ENCODE measurements at places on chromosomes 2 and 18.

DNA sequence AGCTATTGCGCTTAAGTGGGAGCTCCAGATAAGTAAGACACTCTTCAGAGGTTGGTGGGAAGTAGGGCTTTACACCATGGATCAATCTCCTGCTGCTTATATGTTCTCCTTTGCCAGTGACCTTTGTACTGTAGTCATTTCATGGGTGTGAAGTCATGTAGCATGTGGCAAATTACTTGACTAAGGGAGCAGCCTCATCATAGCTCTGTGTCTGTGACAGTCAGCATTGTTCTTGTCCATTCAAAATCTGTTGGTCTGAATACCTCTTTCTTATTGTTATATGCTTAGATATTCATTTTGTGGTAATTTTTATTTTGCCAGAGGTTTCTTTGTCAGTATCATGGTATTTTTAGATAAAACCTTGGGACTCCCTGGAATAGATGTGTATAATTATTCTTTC is 18.2 kb downstream of the SLC4A1AP start:
- no peak for DNase-seq

DNA sequence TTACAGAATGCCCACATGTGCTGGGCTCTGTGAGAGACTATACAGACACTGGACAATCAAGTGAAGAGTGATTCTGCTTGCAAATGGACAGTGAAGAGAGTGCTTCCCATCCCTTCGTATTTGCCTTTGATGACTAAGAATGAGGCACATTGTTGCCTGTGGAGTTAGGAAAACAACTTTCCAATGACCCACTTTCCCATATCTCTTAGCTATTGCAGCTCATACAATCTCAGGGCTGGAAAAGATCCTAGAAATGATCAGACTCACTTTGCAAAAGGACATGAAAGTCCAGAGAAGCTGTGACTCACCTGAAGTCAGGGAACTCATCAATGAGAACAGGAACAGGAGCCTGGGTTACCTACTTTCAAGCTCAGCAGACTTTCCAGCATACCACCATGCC is 440.5 kb upstream of the TCF4 start:
- DNase-seq, result no peak

DNA sequence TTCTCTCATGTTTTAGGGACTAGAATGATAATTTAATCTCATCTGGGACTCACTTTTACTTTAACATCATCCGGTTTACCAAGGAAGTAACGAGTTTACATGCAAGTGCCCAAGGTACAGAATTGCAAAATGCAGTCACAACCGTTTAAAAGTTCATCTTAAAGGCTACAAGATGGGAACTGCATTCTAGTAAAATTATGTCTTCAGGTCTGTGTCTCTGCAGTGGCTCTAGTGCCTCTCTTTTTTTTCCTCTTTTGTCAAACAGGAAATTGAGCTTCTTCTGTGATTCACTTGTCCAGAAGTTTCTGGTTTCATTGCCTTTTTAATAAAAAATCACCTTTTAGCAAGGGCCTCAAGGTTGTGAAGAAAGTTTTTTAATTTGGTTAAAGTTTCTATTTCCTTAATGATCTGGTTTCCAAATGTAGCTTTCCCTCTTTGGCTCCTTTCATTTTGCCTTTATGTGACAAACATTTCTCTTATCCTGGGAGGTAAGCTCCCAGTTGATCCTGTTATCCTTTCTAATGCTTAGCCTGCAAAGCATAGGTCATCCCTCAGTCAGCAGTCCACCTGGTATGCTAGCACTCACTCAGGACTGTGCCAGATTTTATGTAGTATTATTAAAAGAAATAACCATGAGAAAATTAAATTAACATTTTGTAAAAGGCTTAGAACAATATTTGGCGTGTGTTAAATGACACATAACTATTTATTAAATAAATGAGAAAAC is 2.4 kb downstream of the GLS start:
- no peak for DNase-seq

GRCh38 chr2:108870069-108870644 is 83.6 kb downstream of the CCDC138 start:
- DNase-seq, result no peak

- no peak for DNase-seq
Measured at GRCh38 chr2:68809324-68810240, 61.6 kb downstream of the BMP10 start.

- DNase-seq, result no peak
Measured at GRCh38 chr2:195477996-195478382, 179.0 kb upstream of the SLC39A10 start.

DNA sequence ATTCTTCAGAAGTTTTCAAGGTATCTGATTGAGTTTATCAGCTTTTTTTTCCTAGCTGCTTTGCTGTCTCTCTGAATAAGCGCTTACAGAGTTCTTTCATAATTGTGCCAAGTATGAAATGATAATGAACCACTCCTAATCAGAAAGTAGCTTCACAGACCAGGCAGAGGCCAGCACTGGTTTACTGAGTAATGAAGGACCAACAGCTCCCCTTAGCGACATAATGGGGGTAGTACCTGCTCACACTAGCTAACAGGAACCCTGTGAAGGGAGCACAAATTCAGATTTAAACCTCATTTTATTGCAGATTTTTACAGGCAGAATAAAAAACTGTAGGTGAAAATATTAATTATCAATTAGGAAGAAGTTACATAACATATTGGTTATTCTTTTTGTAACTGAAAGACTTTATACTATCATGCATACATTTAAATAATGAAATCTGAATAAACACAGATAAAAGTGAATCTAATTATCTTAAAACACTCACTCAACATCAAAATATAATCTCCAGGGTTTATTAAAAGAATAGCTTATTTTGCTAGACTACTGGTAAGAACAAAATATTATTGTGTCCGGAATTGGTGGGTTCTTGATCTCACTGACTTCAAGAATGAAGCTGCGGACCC is 53.7 kb upstream of the LRRC30 start:
- DNase-seq, result peak; percentile 32

DNA sequence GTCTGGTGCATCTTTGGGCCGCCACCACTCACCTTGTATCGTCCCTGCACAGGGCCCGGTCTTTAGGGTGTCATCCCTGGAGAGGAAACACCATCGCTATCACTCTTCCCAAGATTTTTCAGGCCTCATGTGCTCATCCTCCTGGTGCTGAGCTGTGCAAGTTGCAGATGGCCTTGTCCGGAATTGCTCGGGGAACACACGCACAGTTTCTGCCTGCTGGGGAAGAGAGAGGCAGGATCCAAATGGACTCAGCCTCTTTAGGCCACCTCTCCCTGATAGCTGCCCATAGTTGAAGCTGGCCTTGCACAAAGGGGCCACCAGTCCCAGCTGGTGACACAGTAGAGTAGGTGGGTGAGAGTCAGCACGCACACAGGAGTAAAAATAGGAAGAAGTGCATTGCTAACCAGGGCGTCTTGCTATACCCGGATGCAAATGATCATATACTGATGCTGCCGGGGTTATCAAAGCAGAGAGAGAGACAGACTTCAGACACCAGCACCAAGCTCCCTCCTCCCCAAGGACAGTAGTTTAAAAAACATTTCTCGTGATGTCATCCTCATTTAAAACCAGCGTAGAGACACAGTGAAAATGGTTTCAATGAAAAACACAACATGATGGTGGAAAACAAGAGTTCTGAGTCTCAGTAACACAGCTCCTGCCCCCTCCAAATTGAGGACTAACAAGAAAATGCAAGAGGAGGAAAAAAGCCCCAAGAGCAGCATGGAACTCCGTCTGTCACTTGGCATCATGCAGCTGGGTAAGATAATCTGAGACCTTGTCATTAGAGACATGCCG is 147.5 kb upstream of the NCK2 start:
- no peak for DNase-seq

DNA sequence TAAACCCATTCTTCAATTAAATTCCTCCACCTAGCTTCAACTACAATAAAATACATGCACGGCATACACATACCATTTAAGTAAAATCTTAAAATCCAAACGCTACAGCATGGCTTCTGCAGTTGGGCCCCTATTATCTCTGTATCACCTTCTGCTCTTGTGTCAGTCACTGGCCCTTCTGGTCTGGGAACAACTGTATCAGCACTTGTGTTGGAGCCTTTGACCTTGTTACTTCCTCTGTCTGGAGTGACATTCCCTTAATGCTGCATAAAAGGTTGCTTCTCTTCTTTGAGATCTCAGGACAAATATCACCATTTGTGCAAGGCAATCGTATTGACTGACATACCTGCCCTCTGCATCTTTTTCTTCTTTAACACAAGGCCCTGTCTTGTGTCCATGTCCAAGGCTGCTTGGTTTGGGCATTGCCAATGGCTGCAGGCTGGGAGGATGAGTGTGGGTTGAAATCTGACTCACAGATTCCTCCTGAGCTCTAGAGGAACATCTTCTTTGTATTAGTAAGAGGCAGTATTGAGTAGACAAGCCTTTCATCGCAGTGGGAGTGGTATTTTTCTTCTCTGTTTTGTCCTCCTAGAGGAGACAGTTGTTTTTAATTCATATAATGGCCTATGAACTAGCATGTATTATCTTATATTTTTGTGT is 267.8 kb upstream of the TRIB2 start:
- no peak for DNase-seq

DNA sequence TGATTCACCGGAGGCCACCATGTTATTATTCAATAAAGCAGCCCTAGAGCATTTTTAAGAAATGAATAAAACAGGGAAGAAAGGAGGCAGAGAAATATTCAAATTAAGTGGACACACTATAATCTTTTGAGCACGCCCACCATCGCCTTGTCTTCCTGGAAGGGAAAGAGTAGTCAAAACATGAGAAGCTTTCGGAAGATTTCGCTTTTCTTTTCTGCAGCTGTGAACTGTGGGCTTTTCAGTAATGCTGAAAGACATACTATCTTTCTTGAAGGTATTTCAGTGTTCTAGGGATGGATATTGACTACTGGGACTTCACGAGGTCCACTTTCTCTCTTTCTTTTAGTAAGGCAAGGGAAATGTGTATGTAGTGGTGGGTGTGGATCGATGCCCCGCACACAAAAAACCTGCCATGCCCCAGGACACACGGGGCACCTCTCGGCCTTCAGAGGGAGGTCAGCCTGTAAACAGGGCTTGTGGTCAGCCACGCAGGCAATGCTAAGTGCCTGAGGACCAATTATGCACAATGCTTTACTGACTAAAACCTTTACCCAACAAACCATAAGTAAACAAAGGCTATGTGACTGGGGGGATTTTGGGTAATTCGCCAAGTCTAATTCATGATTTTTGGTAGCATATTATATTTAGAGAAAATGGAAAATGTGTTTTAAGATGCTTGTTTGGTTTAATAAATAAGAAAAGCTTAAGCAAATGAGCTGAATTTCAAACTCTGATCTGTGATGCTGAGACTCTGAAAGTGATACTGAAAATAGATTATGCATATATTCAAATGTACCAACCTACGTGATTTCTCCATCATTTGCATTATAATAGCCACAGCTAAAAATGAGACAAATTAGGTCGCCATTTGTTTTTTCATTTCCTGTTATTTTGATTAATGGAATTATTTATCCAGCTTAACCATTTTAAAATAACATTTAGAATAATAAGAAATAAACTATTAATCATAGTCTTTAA is 130.5 kb downstream of the ZNF516 start:
- DNase-seq, result no peak

GRCh38 chr2:21585881-21586280 is 462.1 kb downstream of the TDRD15 start:
- DNase-seq, result no peak

DNA sequence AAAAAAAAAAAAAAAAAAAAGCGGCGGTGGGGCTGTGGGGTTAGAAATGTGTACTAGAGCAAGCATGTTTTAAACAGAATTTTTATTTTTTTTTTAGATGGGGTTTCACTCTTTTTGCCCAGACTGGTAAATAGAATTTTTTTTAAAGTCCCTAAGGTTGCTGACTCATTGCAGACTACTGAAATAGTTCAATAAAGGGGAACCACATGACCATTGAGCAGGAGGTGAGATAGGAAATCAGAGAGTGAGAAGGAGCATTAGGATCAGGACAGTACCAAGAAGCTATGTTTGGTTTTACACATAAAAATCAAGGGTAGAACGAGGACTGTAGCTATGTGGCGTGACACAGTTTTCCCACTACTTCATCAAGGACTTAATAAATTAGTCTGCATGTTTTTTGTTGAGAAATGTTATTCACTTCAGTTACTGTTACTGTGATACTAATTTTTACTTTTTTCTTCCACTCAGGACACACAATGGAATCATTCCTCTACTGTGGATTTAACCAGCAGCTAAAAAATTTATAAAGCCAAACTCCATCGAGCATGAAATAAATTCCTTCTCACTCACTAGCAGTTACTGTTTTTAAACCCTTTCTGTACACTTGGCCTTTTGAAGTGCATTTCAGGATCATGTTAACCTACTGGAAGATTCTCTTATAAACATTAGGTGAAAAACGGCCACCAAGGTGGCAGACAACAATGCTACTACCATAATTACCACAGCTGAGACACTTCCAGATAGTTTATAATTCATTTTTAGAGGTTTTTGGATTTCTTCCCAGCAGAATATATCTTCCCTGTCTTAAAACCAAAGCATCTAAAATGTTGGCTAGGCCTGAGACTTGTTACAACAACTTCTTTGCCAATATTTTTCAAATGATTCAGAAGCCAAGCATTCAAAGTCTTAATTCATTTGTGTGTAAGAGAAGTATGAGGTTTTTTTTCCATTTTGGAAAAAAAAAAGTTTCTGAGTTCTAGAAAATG is 33.2 kb downstream of the LAMA1 start:
- no peak for DNase-seq

DNA sequence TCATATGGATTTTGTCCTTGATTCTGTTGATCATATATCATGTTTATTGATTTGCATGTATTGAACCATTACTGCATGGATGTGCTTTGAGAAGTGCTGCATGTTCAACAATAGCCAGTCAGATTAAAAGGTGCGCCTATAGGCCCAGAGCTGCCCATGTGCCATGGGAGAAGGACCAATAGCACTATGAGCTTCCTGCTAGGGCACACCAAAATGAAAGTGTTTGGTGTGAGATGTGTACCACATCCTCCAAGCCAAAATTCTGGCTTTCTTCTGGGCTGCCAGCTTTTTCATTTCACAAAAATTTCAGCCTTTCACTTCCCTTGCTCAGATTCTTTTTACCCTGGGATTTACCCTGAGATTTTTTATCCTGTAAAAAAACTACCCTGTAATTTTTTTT is 34.8 kb upstream of the MMADHC start:
- no peak for DNase-seq

DNA sequence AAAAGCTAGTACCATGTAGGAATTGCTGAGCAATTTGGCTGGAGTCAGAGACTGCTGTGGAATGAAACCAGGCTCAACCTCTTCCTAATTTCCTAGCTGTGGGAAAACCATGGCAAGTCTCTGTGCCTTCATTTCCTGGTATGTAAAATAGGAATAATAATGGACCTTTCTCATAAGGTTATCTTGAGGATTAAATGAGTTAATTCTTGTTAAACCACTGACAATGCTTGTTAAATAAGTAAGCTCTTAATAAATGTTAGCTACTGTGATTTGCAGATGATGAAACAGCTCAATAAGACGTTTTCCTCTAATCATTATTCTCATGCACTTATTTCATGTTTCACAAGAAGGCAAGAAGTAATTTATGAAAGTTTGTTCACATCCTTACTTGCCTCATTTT is 346.7 kb downstream of the RND3 start:
- DNase-seq, result no peak

GRCh38 chr18:13397504-13398163 is 179.1 kb downstream of the LDLRAD4 start:
- no peak for DNase-seq

GRCh38 chr18:5958822-5959221 is 63.5 kb upstream of the TMEM200C start:
- DNase-seq, result no peak
